ENCODE measurements at places on chromosomes 3 and 15.

DNA sequence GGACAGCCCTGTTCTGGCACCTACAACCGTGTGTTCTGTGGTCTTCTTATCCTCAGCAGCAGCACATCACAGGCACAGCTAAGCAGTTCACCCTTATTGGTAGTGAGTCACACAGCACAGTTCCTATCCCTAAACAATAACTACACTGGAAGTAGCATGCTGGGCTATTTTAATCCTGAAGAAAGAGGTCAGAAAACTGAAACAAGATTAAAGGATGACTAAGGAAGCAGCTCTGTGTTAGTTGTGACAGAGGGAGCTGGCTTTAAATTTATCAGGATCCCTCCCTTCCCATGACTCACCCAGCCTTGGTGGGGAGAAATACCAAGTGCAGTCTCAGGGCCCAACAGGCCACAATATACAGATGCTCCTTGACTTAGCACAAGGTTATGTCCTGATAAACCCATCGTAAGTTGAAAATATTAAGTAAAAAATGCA is 144.3 kb downstream of the ERC2 start:
- DNase-seq = no peak

- no peak for DNase-seq
Measured at GRCh38 chr15:78315686-78316282, 16.4 kb upstream of the SKIC8 start.

GRCh38 chr3:131231710-131232389 is 149.7 kb upstream of the NUDT16 start:
- DNase-seq = no peak

DNA sequence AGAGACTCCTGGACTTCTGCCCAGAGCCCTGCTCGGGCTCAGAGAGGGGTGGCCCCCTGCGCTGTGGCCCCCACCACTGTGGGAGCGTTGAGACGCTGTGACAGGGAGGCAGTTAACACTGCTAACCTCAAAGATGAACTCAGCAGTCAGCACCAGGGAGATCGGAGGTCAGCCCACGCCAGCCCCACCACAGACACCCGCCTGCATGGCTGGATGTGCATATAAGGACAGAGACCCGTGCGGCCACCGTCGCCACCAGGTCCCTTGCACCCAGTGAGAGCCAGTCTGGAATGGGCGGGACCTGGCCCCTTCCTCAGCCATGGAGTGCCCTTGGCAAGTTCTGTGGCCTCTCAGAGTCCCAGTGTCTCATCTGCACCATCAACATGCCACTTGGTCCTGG is 48.5 kb upstream of the FURIN start:
- no peak for DNase-seq
